ENCODE measurements at places on chromosomes 12 and 14.
A peak's percentile ranks its signal among the peaks of the same experiment; 100 is the strongest.

- DNase-seq, result peak; percentile 50
These were observed 33.5 kb upstream of the NXPH4 start for GRCh38 chr12:57182918-57183575.

DNA sequence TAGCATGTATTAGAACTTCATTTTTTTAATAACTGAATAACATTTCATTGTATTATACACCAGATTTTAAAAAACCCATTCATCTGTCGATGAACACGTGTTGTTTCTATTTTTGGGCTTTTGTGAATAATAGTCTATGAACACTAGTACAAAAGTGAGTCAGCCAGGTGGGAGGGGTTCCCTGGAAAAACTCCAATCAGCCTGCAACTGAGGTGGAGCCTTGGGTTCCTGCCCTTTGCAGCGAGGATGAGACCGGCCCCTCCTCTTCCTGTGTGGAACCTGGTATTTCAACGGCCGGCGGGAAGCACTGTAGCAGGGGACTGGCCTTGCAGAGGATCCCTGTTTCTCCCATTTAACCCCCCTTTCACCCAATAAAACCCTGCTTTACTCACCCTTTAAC, 56.1 kb downstream of the LMNTD1 start:
- no peak for DNase-seq

- DNase-seq, result peak; percentile 78
These were observed 30.6 kb downstream of the PPFIBP1 start for GRCh38 chr12:27554421-27555186.

GRCh38 chr14:37545174-37545573, 49.9 kb downstream of the FOXA1 start:
- DNase-seq, result no peak

DNA sequence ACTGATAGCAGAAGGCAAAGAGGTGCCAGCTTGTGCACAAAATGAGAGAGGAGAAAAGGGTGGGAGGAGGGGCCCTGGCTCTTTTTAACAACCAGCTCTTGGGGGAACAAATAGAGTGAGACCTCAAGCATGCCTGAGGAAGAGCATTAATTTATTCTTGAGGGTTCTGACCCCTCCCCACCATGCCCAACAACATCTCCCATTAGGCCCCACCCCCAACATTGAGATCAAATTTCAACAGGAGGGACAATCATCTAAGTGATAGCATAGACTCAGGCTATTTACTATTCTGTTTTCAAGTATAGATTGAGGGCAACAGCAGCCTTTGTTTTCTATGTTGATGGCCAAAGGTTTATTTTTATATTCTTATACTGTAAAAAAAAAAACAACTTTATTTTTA, 59.7 kb downstream of the FUT8 start:
- no peak for DNase-seq

DNA sequence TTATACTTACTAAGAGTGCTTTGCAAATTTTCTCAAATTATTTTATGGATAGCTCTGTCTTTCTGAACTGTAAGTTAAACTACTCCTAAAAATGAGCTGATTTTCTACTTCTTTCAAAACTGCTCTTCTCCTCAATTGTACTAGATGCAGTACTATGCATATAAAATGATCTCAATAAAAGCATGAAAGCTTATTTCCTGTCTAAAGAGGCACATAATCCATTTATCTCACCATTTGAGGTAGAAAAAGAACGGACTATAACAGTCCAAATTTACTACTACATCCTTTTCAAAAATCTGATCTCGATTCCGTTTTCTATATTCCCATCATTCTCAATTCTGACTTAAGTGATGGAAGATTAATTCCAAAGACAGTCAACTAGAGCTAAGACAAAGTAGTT, 14.4 kb downstream of the SLIRP start:
- DNase-seq, result no peak

GRCh38 chr14:70018713-70019211, 139.5 kb downstream of the SMOC1 start:
- DNase-seq, result no peak

GRCh38 chr12:5030066-5030465, 13.6 kb upstream of the KCNA5 start:
- DNase-seq, result no peak

- DNase-seq, result no peak
These were observed 18.4 kb downstream of the ZNF664 start for GRCh38 chr12:123991372-123991951.

GRCh38 chr14:51107801-51108200, 12.9 kb upstream of the TRIM9 start:
- no peak for DNase-seq

DNA sequence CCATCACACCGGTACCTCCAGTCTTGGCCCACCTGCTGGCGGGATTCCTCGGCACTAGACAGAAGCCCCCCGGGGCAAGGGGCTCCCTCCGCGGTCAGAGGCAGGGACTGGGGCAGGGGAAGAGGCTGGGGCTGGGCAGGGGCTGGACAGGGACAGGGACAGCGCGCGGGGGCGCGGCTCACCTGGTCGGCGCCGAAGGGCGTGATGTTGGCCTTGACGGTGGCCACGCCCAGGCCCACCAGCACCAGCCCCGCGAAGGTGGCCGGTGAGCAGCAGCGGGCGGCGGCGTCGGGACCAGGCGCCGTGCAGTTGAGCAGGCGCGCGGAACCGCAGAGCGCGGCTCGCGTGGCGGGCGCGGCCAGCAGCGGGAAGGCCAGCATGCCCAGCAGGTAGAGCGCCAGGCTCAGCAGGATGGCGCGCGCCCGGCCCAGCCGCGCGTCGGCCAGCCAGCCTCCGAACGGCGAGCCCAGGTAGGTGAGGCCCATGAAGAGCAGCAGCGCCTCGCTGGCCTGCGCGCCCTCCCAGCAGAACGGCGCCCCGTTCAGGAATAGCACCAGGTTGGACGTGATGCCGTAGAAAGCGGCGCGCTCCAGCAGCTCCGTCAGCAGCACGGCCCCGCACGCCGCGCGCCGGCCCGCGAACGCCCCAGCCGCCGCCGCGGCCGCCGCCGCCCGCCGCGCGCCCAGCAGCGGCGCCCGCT, 392 bp downstream of the SLC15A4 start:
- DNase-seq, result no peak

- DNase-seq, result peak; percentile 13
These were observed 307.3 kb upstream of the G2E3 start for GRCh38 chr14:30251557-30252100.

Measured in endothelial cell of umbilical vein (primary cell).